ENCODE measurements at places on chromosomes 7 and 10.

DNA sequence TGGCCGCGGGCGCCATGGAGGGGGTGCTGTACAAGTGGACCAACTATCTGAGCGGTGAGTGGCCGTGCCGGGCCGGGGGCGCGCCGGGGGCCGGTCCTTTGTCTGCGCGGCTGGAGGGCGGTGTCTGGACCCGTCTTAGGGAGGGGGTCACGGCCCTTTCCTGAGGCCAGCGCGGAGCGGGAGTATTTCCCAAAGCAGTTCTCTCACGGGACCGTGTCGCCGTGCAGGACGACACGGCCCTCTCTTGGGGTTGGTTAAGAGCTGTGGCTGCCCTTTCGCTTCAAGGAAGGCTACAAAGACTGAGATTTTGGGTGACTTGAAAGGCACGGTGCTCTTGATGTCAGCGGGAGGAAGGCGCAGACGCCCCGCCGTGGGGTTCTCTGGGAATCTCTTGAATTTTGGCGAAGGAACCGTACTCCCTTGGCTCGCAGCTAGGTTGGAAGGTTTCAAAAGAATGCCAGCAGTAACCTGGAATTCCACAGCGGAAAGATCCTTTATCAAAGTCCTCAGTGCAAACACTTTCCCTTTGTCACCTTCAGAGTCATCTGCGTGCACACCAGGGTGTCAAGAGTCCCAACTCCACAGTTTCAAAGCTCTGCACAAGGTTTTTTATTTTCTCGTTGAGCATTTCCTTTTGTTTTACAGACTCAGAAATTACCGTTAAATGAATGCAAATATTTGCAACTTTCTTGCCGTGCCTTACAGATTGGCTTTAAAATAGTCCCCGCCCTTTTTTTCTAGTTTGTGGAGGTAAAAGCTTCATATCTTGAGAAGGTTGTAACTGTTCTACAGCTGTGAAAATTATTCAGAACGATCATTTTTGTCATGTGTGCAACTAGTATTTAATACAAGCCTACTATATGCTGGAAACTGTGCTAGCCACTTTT is 780 bp downstream of the PLEKHA8 start:
- DNase-seq, result peak; percentile 55

GRCh38 chr10:100807241-100807951 is 62.0 kb downstream of the PAX2 start:
- DNase-seq, result no peak

DNA sequence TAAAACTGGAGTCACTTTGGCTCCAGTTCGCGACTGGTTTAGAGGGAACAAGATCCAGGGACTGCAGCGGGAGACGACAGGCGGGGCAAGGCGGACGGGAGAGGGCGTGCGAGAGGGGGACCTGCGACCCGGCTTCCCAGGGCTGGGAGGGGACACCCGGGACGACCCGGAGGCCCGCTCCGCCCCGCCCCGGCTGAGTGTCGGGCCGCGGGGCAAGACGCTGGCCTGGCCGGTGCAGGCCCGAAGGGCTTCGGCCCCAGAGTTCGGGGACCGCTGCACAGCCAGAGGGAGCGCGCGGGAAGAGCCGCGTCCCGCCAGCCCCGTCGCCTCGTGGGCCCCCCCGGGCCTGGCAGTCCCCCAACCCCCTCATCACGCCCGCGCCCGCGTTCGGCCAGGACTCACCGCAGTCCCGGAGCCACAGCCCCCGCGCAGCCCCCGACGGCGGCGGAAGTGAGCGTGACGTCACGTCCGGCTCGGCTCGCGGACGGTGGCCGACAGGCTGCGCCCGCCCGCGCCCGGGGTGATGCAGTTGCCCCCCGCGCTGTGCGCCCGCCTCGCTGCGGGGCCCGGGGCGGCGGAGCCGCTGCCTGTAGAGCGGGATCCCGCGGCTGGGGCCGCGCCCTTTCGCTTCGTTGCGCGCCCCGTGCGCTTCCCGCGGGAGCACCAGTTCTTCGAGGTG is at the start of the genes TUBGCP2 and ZNF511:
TUBGCP2 (minus strand) TSS at position 452 of the 679 bp plus-strand sequence. CDS start 5,931 bp downstream, outside the sequence.
ZNF511 (plus strand) TSS at position 494 of the 679 bp plus-strand sequence; CDS start at position 524, 30 bp downstream.
- DNase-seq, result peak; percentile 92

- DNase-seq, result no peak
Observed at GRCh38 chr7:1269336-1269890, 36.7 kb downstream of the UNCX start.

- DNase-seq, result no peak
Observed at GRCh38 chr7:92696584-92696983, 106.4 kb upstream of the FAM133B start.

DNA sequence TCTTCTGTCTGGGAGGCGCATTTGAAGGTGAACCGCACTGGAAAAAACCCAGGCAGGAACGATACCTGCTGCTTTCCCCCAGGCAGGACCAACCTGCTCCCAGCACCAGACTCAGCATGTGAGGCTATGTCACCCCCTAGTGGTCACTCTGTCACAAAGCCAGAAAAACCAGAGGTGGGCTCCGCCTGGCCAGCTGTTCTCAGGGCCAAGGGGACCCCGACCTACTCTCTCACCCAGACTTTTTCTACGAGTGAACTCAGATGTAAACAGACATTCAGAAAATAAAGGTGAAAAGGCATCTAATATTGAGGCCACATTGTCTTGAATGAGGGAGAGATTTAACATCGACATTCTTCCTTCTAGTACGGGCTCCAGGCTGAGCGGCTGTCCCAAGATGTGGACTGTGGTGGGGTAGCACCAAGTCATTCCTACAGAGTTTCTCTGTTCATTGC is 117.3 kb downstream of the PRKAG2 start:
- DNase-seq, result peak; percentile 64

DNA sequence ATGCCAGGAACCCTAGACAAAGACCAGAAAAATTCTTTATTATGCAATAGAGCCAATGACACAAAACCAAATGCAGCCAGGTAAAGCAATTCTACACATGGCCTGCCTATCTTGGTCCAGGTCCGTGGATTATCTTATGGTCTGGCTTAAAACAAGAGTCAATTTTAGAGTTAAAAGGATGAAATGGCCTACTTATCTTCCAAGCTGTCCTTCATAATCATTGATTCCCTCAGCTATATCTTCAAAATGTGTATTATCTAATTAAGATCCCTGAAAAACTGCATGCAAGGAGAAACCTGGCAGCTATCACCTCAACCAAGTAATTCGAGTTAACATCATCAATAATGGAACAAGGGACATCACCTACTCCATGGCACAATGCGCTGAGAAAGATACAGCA is 479.4 kb upstream of the NRP1 start:
- DNase-seq, result no peak

- no peak for DNase-seq
Observed at GRCh38 chr7:43694399-43694748, 34.9 kb downstream of the COA1 start.

- no peak for DNase-seq
Observed at GRCh38 chr7:77313085-77313484, 103.1 kb downstream of the GSAP start.

DNA sequence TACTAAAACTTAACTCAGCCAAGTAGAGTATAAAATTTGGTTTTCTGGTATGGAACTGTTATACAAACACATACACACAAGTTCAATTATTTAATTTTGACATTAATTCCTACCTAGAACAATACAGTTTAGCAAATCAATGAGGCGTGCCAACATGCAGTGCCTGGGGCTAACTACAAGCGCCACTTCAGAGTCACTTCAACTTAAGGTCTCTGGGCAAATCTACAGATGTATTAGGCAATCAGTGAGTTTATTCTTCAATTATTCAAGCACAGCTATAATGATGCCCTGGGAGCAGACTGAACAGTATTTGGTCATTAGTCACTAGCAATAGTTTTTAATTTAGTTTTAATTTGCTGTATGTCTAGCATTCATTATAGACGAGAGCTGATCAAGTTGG is 51.6 kb downstream of the HIBADH start:
- no peak for DNase-seq

GRCh38 chr10:34049887-34050286 is 715.4 kb upstream of the NRP1 start:
- no peak for DNase-seq

- no peak for DNase-seq
Observed at GRCh38 chr7:143304938-143305337, 11.0 kb upstream of the CLCN1 start.

GRCh38 chr10:74824900-74825370 is 1.5 kb upstream of the KAT6B start:
- DNase-seq, result peak; percentile 36

GRCh38 chr7:141641876-141642275 is 60.1 kb downstream of the DENND11 start:
- no peak for DNase-seq

DNA sequence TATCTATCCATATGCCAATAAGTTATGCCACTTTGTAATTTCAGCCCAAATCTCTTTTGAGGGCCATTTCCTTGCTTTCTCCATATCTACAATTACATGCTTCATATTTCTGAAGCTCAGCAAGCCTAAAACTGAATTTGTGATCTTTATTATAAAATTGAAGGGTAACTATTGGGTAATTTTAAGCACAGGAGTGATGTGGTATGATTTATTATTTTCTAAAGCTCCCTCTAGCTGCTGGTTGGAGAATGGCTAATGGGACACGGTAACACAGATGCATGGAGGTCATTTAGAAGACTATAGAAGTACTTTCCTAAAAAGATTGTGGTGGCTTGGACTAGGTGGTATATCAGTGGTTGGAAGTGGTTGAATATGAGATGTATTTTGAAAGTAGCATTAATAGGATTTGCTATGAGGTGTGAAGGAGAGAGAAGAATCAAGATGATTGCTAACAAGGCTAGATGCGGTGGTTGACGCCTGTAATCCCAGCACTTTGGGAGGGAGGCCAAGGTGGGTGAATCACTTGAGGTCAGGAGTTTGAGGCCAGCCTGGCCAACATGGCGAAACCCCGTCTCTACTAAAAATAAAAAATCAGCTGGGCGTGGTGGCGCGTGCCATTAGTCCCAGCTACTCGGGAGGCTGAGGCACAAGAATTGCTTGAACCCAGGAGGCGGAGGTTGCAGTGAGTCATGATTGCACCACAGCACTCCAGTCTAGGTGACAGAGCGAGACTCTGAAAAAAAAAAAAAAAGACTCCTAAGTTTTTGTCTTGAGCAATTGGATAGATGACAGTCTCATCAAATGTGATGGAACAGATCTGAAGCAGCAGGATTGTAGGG is 13.9 kb downstream of the KLHDC10 start:
- no peak for DNase-seq

- DNase-seq, result no peak
Observed at GRCh38 chr10:50347394-50347802, 96.1 kb upstream of the ASAH2 start.

DNA sequence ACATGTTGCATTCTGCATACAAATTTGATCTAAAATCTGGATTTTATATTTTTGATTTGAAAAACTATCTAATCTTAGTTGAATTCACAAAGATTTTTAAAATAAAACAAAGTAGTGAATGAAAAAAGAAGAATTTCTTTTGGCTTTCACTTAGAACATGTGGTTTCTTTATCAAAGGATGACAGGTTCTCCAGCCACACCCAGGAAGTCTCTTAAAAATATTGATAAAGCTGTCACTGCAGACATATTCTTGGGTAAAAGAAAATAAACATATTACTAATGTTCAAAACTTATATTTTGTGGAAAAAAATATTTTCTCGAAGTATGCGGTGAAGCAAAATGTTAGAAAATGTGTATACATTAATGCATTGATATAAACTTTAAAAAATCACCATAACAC is 44.3 kb downstream of the ARL4A start:
- no peak for DNase-seq

DNA sequence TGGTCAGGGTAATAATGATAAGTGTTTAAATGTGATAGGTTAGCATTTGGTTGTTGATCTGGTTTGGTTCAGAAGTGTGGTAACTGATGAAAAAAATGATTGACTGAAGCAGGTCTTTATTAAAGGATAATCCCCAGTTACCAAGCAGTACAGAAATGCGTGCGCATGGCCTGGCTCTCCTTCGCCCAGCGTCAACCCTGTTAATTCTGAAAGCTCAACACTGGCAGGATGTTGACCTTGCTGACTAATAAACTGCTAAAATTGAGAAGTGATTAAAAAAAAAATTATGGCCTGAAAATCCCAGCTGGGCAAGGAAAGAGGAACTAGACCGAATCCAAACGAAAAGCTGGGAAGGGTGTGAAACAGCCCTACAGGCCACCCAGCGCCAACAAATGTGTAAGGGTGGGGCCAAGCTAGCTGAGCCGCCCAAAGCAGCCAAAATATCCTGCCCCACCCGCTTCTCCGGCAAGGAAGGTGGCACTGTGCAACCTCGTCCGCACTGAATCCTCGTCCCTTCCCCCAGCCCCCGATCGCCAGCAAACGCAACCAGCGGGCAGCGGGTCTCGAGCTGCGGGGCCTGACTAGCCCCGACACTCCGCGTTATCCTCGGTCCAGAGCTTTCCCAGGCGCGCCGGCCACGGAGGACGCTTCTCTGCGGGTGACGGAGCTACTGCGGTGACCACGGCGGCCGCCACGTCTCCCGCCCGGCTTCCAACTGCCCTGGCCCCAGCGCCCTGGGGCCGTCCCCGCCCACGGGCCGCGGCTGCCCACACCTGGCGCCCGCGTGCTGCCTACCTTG is 561 bp downstream of the SHTN1 start:
- DNase-seq, result peak; percentile 82

DNA sequence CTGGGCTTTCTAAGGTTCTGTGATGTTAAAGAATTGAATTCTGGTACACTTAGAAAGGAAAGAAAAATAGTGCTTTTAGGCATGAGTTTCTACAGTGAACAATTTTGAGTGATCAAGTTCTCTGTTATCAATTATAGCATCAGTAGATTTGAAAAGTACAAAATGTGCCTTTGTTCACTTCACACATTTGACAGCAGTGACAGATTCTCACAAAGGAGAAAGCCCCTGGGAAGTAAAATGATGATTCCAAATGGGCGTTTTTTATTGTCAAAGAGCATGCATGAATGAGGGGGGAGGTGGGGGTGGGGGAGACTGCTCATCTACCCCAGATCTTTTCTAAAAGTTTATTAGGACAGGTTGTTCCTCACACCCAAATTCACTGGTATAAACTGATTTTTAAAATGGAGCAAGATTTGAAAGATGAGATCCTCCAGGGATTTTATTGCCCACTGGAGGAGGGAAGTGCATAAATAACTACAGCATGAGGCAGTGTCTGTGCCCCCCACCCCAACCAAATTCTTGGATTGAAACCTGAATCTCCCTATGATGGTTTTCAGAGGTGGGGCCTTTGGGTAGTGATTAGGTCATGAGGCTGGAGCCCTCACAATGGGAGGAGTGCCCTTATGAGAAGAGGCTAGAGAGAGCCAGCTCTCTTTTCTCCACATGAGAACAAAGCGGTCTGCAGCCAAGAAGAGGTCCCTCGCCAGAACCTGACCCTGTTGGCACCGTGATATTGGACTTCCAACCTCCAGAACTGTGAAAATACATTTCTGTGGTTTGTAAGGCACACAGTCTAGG is 79.5 kb downstream of the AOAH start:
- DNase-seq, result no peak

GRCh38 chr7:151051108-151051507 is 2.8 kb downstream of the ASIC3 start:
- DNase-seq, result peak; percentile 26

GRCh38 chr10:109971634-109972033 is 36.1 kb upstream of the ADD3 start:
- DNase-seq, result no peak

Data from SJSA1 (cell line).